ENCODE measurements at places on chromosomes 5 and 9. TPM values are rescaled to one million over a fixed set of nuclear protein-coding genes. Genes with fewer than 3 reads are reported as not detected.
A peak's percentile ranks its signal among the peaks of the same experiment; 100 is the strongest.

DNA sequence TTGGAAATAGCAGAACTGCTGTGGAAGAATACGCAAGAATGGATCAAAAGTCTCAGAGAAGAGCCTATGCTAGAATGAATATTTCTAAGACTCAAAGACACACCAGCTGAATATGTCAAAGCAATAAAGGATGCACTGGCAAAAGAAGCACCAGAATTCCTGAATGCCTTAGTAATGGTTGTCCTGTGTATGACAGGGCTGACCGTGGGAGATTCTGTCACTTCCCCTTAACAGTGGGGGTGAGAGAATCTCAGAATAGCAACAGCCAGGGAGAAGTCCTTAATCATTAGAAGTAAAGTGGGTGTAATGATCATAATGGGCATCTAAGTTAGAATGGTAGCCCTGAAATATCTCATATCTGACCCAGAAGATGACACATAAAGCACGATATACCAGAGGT lies 14.6 kb upstream of the PRR16 start:
- H3K4me1 ChIP-seq: peaks cover 5% of the 10 kb centered on the region
- H3K27ac ChIP-seq: no peak overlapping the region
- H3K36me3 ChIP-seq: no peaks in the 10 kb centered on the region

Gene GPX8
- total RNA-seq: 201 TPM

Gene OTP
- not detected for total RNA-seq

DNA sequence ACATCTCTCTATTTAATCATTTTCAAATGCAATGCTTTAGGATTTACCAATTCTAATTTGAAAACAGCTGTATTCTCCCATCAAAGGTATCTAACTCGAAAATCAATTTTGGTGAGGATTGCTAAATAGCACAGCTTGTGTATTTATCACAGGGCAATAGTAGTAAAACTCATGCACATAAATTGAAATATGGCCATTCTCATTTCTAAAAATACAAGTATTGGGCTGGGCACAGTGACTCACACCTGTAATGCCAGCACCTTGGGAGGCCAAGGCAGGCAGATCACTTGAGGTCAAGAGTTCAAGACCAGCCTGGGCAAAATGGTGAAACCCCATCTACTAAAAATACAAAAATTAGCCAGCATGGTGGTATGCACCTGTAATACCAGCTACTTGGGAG lies 164.8 kb upstream of the RASA1 start:
- H3K4me1 ChIP-seq: peaks cover 1% of the 10 kb centered on the region
- H3K27me3 ChIP-seq: no peaks in the 10 kb centered on the region
- H3K36me3 ChIP-seq: no peaks in the 10 kb centered on the region
- no peak for DNase-seq
- no peak overlapping the region for H3K4me3 ChIP-seq
- no peak overlapping the region for H3K27ac ChIP-seq

- no peak overlapping the region for H3K4me3 ChIP-seq
- no peaks in the 10 kb centered on the region for H3K36me3 ChIP-seq
- H3K27me3 ChIP-seq: no peaks in the 10 kb centered on the region
- no peak overlapping the region for H3K27ac ChIP-seq
- DNase-seq: no peak
Measured at GRCh38 chr5:25334350-25334749, 689.6 kb upstream of the CDH10 start.

DNA sequence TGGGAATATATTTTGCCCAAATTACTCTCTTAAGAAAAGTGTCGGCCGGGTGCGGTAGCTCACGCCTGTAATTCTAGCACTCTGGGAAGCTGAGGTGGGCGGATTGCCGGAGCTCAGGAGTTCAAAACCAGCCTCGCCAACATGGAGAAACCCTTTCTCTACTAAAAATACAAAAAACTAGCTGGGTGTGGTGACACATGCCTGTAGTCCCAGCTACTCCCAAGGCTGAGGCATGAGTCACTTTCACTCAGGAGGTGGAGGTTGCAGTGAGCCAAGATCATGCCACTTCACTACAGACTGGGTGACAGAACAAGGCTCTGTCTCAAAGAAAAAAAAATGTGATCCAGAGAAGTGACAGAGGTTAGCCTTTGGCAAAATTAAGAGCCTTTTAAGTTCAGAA lies 26.4 kb upstream of the TMEM171 start:
- DNase-seq: peak; percentile 78
- no peaks in the 10 kb centered on the region for H3K36me3 ChIP-seq
- H3K4me3 ChIP-seq: no peak overlapping the region
- H3K27ac ChIP-seq: no peak overlapping the region

DNA sequence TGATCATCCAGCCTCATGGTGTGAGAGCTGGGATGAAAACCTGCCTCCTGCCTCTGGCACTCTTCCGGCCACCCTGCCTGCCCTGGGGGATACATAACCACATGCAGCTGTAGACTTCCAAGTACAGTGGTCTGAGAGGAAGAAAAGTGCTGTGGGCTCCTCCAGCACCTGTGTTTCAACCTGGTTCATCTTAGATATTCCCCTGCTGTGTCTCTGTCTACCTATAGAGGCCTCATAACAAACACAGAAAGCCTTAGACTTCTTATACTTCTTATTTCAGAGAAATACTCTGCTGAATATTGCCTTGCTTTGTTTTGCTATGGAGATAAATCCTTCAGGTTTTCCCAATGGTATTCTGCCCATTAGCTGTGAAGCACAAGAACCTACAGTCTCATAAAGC lies 19.6 kb upstream of the TNFAIP8 start:
- H3K4me1 ChIP-seq: peaks cover 5% of the 10 kb centered on the region
- no peaks in the 10 kb centered on the region for H3K27me3 ChIP-seq
- H3K27ac ChIP-seq: no peak overlapping the region
- no peak overlapping the region for H3K4me3 ChIP-seq

DNA sequence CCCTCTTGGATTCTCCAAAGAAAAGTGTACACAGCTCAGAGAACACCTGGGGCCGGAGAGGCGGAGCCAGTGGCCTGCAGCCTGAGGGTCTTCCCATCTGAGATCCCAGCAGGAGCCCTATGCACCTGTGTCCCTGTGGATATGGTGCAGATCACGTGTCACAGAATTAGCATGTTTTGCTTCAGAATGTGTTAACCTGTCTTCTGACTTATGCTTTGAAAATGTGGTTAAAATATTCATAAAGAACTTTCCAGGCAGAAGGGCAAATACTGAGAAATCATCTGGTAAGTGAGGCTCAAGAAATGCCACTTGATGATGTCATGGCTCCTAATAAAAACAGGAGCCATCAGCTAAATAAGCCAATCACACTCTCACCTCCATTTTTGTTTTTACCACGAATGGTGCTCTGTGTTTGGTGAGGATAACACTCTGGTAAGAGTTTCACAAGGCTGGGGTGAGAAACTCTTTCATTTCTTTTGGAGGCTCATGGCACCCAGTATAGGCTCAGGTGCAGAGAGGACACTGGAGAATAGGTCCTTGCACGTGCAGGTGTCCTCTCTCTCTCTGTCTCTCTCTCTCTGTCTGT lies 279.8 kb downstream of the FSTL4 start:
- DNase-seq: no peak
- no peak overlapping the region for H3K4me3 ChIP-seq
- peaks cover 18% of the 10 kb centered on the region for H3K27me3 ChIP-seq
- H3K36me3 ChIP-seq: no peaks in the 10 kb centered on the region
- no peak overlapping the region for H3K27ac ChIP-seq
- no peaks in the 10 kb centered on the region for H3K4me1 ChIP-seq
